ENCODE measurements at places on chromosomes 1 and 21.

DNA sequence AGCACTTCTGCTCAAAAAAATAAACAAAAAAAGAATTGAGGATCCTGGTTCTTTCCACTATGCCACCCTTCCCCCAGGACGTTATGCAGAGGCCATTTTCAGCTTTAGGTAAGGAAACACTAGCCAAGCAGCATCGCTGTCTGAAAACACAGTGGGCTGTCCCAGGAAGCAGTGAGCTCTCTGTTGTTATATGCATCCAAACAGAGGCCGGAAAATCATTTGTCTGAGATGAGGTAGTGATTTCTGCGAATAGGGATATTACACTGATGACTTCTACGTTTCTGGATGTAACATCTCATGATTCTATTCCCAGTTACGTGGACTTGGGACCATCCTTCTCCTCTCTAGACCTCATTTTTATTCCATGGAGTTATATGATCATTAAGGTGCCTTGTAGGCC, 137.2 kb downstream of the OMA1 start:
- DNase-seq: no peak

- no peak for DNase-seq
Observed at GRCh38 chr1:69572921-69573320, 5.2 kb downstream of the LRRC7 start.

- no peak for DNase-seq
Observed at GRCh38 chr1:221468546-221468945, 273.3 kb downstream of the DUSP10 start.

DNA sequence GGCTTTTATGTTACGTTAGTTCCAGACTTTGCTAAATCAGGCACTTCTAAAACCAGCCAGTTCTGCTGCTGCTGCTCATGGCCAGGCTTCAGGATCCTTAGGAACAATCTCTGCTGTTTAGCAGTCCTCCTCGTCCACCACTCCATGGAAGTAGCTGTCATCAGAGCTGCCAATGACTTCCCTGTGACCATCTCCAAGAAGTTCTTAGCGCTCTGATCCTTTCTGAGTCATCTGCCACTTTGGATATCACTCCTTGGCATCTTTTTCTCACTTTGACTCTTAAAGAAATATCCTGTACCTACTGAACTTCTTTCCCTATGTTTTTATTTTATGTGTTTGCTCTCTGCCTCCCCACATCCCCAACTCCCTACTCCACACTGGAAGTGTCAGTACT, 14.7 kb upstream of the IRF2BP2 start:
- no peak for DNase-seq

- DNase-seq: no peak
Observed at GRCh38 chr1:51516649-51517158, 2.4 kb downstream of the EPS15 start.

GRCh38 chr21:34187935-34188334, 114.6 kb downstream of the MRPS6 start:
- no peak for DNase-seq

DNA sequence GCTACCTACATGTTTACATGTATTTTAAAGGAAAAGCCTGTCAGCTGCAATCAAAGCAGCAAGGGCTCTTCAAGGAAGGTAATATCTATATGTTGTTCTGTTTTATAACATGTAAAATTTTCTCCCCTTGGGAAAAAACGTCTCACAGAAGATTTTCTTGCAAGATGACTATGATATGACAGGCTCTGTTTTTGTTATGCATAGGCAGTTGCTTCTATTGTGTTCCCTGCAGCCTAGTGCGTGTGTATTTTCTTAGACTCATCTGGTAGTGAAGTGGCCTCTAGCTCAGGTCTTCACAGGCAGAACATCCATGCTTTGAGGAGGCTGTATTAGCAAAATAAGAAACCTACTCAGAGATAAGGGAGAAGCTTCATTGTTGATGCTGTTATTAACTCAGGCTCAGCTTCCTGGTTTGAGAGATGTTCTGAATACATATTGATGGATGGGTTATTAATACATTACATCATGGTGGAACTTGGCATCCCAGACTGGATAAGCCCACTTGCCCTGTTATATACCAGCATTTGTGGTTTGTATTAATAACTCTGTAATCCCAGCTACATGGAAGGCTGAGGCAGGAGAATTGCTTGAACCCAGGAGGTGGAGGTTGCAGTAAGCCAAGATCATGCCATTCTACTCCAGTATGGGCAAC, 35.8 kb downstream of the LAMC1 start:
- no peak for DNase-seq

DNA sequence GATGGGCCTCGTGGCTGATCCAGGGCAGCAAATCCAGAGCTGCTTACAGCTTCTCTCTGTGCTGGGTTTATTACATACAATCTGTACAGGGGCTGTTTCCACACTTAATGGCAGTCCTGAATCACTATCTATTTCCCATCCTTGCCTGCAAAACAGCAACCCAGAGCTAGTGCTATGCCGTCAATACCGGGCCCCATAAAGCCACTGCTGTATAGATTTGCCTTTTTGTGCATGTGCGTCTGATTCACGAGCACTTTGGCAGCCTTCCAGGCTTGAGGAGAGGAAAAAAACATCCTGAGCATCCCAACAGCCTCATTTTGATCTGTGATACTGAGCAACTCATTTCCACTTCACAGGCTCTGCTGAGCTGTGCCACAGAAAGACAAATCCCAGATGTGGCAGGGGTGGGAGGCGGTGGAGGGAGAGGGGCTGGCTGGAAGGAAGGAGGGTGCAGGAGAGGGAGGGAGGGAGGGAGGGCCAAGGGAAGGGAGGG, 65.2 kb upstream of the TARBP1 start:
- DNase-seq: peak; percentile 23

- DNase-seq: no peak
Observed at GRCh38 chr1:19062258-19063029, 106.0 kb upstream of the IFFO2 start.

DNA sequence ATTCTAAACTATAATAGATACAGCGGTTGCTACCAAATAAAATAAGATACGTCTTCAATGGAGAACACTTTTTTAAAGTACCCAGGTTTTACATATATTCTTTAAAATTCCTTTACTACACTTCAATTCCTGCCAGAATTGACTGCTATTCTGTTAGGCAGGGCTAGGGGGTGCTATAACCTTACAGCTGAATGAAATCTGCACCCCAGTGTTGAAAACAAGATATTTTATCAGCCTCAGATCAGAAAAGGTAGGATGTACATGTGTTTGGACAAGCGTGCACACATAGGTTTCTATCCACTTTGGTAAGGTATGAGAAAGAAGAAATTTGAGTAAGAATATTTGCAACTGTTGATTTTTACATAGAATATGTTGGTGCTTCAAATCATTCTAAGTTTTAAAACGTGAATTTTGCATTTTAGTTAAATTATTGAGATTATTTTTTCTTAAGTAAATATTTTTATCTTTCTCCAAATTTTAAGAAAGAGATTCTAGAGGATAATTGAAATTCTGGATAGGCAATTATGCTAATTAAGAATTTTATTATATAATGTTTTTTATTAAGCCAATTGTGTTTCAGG, 490.8 kb upstream of the ADGRL4 start:
- no peak for DNase-seq

GRCh38 chr1:71498542-71498941, 417.7 kb upstream of the ZRANB2 start:
- DNase-seq: no peak

GRCh38 chr1:67947114-67947513, 103.3 kb downstream of the DIRAS3 start:
- DNase-seq: no peak

DNA sequence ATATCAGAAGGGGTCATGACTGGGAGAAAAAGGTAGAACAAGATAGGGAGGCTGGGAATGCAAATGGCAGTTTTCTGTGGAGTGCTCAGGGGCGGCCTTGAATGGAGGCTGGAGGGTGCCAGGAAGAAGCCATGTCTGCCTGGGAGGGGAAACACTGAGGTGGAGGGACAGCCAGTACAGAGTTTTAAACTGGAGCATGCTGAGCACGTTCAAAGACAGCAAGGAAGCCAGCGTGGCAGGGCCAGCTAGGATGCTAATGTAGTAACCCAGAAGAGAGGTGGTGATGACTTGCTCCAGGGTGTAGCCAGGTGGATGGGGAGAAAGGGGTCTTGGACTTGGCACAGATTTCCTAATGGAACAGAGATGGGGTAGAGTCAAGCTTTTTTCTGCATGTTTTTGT, 445.8 kb upstream of the VAMP3 start:
- DNase-seq: no peak

DNA sequence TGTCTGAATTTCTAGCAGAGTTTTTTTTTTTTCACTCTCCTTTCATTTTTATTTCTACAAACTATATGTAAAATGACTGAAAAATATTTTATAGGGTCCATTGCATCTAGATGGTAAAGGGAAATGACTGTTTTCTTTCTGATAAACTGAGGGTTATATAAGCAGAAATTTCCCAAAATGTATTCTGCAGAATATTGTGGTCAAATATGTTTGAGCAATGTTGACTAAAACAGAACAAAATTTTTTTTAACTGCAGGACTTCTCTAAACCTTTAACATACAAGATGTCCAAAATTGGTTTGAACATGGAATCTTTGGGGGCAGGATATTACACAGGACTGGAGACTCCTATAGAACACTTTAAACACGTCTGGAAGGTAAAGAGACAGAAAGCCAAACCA, 190.5 kb downstream of the TOMM20 start:
- DNase-seq: no peak

GRCh38 chr1:172581273-172581672, 48.3 kb downstream of the SUCO start:
- DNase-seq: no peak

GRCh38 chr1:228987286-228987685, 252.0 kb downstream of the RHOU start:
- no peak for DNase-seq

- no peak for DNase-seq
Observed at GRCh38 chr1:55051169-55051568, 11.8 kb downstream of the PCSK9 start.

- DNase-seq: no peak
Observed at GRCh38 chr1:216630532-216630931, 92.7 kb downstream of the ESRRG start.

- no peak for DNase-seq
Observed at GRCh38 chr1:27332536-27333281, 9.1 kb upstream of the SYTL1 start.

DNA sequence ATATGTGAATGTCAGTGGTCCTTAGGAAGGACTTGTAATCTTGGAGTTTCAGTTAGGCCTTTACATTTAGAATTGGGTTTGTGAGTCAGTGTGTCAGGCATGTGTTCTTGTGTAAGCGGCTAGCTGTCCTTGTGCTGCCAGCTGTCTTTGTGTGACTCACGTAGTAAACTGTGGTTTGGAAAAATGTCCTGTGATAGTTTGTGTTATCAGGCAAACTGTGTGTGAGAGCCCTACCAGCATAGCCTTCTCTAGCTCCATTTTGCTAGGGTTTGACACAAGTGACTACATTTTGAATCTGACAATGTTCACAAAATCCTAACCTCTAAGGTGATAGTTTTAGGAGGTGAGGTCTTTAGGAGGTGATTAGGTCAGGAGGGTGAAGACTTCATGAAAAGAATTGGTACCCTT, 6.9 kb upstream of the SLC35D1 start:
- DNase-seq: no peak

DNA sequence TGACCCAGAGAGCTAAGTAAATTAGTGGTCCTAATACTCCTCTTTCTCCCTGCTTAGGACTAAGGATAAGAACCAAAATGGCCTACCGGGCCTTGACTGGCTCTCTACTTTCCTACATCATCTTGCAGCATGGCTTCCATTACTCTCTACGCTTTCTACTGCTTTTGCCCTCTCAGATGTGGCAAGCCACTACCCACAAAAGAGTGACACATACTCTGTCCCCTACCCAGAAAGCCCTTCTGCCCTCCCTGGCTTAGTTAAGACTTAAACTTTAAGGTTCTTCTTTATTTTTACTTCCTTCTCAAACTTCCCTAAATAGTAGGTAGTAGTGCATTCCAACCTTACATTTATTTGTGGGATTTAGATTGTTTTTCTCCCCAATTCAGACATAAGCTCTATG, 228.1 kb downstream of the TPR start:
- no peak for DNase-seq

GRCh38 chr21:27564684-27565301, 597.9 kb upstream of the ADAMTS5 start:
- DNase-seq: no peak

GRCh38 chr1:180258290-180258689, 28.2 kb downstream of the LHX4 start:
- DNase-seq: no peak

DNA sequence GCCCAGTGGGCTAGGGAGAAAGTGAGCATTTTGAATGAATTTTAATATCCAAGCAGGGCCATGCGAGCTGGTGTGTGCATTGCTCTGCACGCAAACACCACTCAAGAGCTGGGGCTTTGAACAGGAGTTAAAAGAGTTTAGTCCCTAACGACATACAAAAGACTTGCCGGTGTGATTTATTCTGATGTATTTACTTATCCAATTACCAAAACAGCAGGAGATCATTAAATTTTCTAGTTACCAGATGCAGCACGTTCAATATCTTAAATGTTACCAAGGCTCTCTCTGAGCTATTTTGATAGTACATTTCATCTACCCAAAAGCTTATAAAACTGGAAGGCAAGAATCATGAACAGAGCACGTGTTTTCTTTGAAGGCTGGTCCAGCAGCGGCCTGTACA, 30.0 kb upstream of the DMRTA2 start:
- no peak for DNase-seq

GRCh38 chr1:54453022-54453421, 46.8 kb upstream of the SSBP3 start:
- no peak for DNase-seq

DNA sequence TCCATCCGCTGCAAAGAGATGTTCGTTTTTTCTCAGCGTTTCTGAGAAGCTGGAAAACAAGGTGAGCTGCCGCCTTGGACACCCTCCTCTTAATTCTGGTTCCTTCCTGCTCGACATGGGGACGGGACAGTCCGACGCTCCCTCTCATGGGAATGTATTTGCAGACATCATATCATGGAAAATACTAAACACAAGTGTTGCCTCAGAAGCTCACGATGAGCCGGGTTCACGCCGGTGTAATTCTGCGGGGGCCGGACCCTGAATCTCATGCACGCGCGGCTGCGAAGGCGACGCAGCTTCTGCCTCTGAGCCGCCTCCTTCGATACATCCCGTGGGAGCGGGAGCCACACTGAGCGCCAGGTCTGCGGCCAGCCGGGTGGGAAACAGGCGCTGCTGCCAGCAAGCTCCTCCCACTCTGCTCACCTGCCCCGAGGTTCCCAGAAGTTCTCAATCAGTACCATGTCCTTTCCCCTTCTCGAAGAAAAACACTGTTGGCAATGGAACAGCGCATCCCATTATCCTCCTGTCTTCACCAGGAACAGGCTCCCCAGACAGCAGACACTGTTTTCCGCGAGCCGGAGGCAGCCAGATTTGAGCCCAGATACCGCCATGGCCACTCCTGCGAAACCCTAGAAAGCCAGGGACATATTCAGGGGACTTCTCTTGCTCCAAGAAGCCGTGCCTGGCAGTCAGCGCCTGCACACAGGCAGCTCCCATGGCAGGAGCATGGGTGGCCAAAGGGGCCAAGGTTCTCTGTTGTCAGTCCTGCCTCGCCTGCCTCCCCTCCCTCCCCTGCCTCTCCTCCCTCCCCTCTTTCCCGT, 98.0 kb downstream of the WDR4 start:
- no peak for DNase-seq

DNA sequence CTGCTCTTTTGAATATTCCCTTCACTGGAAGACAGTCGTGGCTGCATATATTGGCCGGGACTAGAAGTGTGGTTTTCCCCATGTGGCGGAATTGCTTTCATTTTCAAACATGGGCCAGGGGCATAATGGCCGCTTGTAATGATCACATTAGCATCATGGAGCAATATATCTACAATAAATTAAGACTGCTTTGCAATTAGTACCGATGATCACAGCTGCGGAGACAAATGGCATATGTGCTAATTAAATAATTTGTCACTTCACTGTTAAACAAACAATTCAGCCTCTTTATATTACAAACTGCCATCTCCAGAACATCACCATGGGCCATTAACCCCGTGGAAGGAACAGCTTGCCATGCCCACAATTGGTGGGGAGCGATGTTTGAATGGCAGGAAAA, 68.2 kb upstream of the OLIG2 start:
- DNase-seq: no peak
